ENCODE measurements at places on chromosomes 2 and 18. TPM values are rescaled to one million over a fixed set of nuclear protein-coding genes. Genes with fewer than 3 reads are reported as not detected.
A peak's percentile ranks its signal among the peaks of the same experiment; 100 is the strongest.

CCDC85A gene
- not detected for total RNA-seq

STARD6 gene
- total RNA-seq = not detected

DTNA gene
- total RNA-seq = 12.1 TPM

DNA sequence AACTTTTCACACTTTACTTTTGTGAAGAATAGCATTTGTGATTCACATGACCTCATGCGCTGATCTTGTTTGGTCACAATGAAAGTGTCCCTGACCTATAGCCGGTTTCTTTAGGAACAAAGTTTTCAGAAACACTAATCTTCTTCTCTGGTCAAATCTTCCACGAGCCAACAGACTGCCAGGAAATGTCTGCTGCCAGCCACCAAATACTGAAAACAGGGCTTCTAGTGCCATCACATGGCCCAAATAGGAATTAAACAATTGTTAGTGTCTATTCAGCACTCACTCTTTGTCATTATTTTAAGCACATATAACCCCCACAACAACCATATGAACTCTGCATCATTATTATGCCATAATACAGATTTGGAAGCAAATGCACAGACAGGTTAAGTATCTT, 286.5 kb upstream of the SYT4 start:
- no peaks in the 10 kb centered on the region for H3K27me3 ChIP-seq
- DNase-seq = peak; percentile 12
- no peak overlapping the region for H3K27ac ChIP-seq
- no peaks in the 10 kb centered on the region for H3K4me1 ChIP-seq
- no peak overlapping the region for H3K4me3 ChIP-seq

- H3K27me3 ChIP-seq = no peaks in the 10 kb centered on the region
- DNase-seq = no peak
- H3K36me3 ChIP-seq = peaks cover 2% of the 10 kb centered on the region
Measured at GRCh38 chr2:232235716-232236115, 142.8 kb upstream of the ALPP start.

- no peak overlapping the region for H3K27ac ChIP-seq
- H3K4me3 ChIP-seq = no peak overlapping the region
- peaks cover 53% of the 10 kb centered on the region for H3K4me1 ChIP-seq
- no peaks in the 10 kb centered on the region for H3K36me3 ChIP-seq
- DNase-seq = peak; percentile 86
Measured at GRCh38 chr2:226802573-226802972, 3.0 kb upstream of the IRS1 start.

- no peaks in the 10 kb centered on the region for H3K27me3 ChIP-seq
- no peaks in the 10 kb centered on the region for H3K36me3 ChIP-seq
- H3K27ac ChIP-seq = no peak overlapping the region
- H3K4me3 ChIP-seq = no peak overlapping the region
- no peak for DNase-seq
Measured at GRCh38 chr18:55013086-55013485, 53.8 kb upstream of the CCDC68 start.

Measured in HepG2 (cell line).